CD4-positive, alpha-beta T cell treated with Interleukin-17A for 4 hours (primary cell): ENCODE measurements at places on chromosomes 16 and 17.

DNA sequence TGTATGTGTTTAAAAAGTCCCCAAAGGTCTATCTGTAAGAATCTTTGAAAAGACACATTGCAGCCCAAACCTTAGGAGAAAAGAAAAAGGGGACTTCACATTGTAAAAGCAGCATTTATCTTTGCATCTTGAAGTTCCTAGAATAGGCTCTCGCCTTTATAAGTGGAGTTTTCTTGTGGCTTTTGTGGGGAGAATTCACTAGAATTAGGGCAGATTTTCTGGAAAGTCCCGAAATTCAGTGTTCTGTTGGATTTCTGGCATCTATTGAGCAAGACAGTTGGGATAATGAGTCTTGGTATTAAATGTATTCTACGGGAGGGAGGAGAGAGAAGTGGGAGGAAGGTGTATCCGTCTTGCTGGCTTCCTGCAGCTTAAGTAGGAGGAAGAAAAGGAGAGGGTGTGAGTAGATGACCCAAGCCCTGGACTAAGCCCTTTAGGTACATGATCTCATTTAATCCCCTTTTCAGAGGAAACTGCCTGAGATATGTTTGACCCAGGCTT is 62.6 kb downstream of the PRKCA start:
- DNase-seq, result no peak

DNA sequence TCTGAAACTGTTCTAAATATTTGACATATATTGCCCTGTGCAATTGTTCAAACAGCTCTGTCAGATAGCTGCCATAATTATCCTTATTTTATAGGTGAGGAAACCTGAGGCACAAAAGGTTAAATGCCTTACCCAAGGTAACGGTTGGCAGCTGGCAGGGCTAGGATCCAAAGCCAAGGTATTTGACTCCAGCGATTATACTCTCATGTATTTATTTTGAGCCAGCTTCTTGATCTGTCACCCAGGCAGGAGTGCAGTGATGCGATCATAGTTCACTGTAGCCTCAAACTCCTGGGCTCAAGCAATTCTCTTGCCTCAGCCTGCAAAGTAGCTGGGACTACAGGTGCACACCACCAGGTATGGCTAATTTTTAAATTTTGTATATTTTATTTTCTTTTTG is 7.2 kb downstream of the ENO3 start:
- no peak for DNase-seq

- peak; percentile 83 for DNase-seq
Observed at GRCh38 chr17:49180303-49180702, 30.1 kb downstream of the GNGT2 start.

GRCh38 chr17:37527249-37527851 is 37.7 kb downstream of the DUSP14 start:
- DNase-seq, result peak; percentile 24

DNA sequence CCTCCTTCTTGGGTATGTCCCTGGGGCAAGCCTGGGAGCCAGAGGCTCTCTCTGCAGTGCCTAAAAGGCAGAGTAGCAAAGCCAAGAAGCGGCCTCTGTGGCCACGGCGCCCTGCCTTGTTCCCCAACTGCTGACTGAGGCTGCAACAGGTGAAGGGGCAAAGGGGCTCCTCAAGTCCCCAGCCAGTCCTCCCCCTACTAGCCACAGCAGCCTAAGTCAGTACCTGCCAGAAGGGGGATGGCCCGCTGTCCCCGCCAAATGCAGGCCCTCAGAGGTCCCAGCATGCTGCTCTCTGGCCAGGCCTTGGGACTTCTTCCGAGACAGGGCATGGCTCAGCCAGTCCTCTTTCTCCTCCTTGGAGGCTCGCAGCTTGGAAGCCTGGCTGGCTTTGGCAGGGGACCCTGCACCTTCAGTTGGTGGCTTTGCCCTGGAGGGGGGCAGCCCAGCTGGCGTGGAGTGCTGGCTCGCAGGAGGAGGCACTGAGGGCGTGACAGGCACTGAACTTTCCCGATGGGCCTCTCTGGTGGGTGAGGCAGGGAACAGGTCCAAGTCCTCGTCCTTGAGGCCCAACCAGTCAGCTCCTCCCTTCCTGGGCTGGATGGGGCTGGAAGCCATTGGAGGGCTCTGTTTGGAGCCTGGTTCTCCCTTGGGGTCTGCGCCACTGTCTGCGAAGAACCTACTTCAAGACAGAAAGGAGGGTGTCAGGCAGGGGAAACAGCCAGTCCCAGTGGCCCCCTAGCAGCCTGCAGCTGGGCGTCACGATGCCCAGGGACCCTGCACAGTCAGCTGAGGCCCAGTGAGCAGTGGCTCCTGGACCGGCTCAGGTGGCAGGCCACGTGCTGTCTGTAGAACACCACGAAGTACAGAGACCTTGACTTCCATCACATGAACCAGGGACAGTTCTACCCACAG is 17.6 kb downstream of the FBF1 start:
- no peak for DNase-seq

- no peak for DNase-seq
Observed at GRCh38 chr16:89795676-89796075, 20.8 kb downstream of the FANCA start.

DNA sequence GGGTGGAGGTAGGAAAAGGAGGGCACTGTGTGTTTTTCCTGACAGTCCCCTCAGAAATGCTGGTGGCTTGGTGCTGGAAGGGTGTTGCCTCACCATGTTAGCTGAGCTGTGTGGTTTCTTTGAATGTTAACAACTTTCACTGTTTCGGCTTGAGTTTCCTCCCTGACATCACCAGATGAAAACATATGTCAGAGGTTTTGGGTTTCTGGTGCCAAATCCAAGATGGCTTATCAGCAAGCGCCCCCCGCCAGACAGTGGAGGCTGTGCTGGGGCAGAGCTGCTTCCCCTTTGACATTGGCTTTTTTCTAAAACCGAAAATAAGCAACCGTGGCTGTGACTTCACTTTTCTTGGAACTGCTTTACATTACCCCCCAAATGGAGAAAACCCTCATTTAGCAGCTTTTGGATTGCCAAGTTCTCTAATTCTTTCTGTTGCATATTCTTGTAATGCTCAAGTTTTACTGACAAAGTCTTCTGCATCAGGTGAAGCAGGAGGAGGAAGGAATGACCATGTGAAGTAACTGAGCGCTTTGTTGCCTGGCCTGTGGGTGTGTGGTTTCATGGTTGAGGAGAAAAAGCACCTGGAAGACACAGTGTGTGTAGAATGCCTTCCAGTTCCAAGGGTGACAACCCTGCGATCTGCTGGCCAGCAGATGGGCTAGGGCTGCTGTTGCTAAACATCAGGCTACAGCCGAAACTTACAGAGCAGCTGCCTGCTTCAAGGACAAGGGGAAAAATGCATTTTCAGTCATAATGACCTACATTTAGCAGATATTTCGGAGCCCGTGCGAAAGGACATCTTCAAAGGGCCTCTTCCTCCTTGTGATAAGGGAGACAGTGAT is 9.7 kb downstream of the RMI2 start:
- DNase-seq, result peak; percentile 74

GRCh38 chr17:887551-888209 is 91.9 kb downstream of the NXN start:
- no peak for DNase-seq

GRCh38 chr17:50627782-50628601 is 6.7 kb upstream of the ABCC3 start:
- no peak for DNase-seq

- peak; percentile 56 for DNase-seq
Observed at GRCh38 chr17:4708436-4708835, 2.0 kb upstream of the ARRB2 start.

- no peak for DNase-seq
Observed at GRCh38 chr16:2710021-2710710, 9.9 kb downstream of the PRSS27 start.

- DNase-seq, result no peak
Observed at GRCh38 chr17:77145612-77146245, 5.0 kb downstream of the SEC14L1 start.

DNA sequence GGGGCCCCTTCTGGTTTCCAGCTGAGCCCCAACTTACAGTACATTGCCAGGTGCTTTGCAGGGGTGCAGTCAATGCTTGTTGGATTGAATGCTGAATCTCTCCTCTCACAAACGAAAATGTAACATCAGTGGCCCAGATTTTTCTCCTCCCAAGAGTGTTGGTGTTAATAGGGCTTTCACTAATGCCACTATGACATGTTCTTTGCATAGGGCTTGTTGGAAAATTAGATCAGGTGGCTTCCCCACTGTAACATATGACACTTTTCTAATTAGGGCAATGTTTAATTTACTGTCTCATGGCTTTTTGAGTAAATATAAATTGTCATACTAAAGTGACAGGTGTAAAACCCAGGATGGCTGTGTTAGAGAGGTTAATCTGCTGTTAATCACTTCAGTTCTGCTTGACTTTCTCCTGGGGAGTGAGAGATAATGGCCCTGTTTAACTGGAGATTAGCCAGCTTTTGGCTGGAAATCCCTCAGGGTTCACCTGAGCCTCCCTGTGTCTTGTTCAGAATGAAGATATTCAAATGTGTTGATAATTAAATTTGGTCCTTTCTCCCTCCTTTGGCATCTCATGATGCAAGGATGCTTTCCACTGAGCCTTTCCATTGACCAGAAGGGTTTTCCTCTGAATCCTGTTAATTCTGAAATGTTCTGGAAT is 502.3 kb downstream of the RBFOX1 start:
- no peak for DNase-seq

GRCh38 chr17:44207743-44208142 is 8.1 kb upstream of the ATXN7L3 start:
- no peak for DNase-seq

DNA sequence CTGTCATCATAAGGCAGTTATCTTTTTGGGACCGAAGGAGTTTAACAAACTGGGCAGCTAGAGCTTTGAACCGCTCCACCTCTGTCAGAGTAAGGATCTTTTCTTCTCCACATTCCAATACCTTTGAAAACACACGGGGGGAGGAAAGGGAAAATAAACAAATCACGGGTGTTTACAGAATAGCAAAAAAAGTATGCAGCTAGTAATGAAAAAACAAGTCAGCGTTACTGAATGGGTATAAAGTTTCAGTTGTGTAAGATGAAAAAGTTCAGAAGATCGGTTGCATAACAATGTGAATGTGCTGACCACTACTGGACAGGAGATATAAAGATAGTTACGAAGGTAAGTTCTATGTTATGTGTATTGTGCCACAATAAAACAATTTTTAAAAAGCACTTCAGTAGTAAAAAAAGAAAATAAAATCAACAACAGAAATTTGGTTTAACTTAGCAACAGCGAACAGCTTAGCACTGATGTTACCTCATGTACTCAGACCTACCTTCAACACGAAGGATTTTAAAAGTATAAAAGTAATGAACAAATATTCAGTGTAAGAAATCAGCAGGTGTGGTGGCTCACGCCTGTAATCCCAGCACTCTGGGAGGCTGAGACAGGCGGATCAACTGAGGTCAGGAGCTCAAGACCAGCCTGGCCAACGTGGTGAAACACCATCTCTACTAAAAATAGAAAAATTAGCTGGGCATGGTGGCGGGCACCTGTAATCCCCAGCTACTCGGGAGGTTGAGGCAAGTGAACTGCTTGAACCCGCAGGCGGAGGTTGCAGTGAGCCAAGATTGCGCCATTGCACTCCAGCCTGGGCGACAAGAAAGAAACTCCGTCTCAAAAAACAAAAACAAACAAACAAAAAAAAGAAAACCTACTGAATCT is 34.3 kb downstream of the MARF1 start:
- no peak for DNase-seq

GRCh38 chr17:63475491-63476412 is 1.1 kb upstream of the ACE start:
- DNase-seq, result no peak

- no peak for DNase-seq
Observed at GRCh38 chr17:57665128-57665527, 80.0 kb downstream of the CCDC182 start.

DNA sequence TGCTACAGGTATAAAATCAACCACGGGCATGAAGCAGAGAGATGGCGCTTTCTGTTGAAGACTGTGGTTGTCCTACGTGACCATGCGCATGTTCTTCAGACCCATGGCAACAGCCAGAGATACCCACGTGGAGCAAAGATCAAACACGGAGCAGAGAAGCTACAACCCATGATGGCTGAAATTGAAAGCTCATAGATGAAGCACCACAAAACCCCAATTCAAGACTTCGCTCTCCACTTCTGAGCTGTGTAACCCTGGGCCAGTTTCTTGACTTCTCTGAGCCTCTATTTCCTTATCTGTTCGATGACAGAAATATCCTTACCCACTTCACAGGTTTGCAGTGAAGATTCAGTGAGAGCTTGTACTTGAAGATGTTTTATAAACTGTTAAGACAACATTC is 49.6 kb downstream of the C16orf95 start:
- DNase-seq, result no peak
